Suppressor macrophage treated with lipopolysaccharide for 4 hours (primary cell): ENCODE measurements at places on chromosomes 12 and 14.

- DNase-seq: no peak
Observed at GRCh38 chr12:89544681-89545184, 18.9 kb upstream of the POC1B start.

GRCh38 chr14:103127356-103127755 lies 4.1 kb downstream of the TNFAIP2 start:
- DNase-seq: no peak

DNA sequence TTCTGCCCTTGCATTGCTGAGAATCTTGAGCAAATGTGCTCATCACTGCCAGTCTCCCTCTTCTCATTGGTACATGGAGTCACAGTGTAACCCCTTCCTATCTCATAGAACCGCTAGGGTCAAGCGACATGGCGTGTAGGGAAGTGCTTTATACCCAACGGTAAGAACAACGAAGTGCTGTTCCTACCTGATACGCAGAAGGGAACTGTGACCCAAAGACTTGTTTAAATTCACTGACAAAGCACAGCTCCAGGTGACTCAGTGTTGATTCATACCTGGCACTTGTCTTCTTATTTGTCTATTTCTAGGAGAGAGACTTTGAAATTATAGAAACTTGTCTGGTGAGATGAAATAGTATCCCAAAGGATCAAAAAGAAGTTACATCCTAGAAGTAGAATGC lies 53.7 kb downstream of the FBXL14 start:
- DNase-seq: no peak

DNA sequence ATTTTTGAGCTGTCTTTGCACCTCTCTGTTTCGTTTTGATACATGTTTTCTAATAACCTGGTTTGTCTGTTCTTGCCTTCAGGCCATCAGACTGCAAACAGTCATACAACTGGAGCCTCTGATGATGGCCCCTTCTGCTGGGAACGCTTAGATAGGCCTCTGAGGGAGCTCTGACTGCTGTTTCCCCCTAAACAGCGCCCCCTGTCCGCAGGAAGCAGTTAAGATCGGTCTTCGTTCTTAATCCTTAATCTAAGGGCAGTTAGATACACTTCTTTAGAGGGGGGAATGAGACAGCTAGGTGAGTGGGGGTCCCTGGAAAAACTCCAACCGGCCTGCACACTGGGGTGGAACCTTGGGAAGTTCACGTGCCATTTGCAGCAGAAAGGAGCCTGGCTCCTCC lies 1338.8 kb upstream of the SEL1L start:
- DNase-seq: no peak

GRCh38 chr12:126210026-126210425 lies 1144.8 kb downstream of the AACS start:
- DNase-seq: no peak

DNA sequence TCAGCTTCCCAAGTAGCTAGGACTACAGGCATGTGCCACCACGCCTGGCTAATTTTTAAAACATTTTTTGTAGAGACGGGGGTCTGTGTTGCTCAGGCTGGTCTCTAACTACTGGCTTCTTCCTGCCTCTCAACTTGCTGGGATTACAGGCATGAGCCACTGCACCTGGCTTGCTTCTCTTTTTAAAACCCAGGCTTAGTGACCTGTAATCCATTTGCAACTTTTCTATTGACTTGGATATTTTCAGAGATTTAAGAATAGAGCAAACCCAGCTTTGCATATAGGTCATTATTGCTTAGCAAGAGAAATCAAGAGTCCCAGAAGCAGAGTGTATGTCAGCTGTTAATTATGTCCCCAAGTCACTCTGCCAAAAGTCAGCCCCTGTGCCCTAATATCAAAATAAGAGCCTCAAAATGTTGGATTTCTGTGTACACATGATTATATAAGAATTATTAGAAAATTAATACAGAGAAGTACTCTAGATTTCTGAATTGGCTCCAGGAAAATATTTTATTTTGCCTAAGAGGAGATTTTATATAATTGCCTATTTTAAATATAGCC lies 24.9 kb downstream of the TCP11L2 start:
- DNase-seq: no peak

- peak; percentile 50 for DNase-seq
Observed at GRCh38 chr12:8491646-8492530, 21.4 kb upstream of the CLEC4D start.

GRCh38 chr12:26434299-26435068 lies 239.1 kb downstream of the SSPN start:
- peak; percentile 74 for DNase-seq
